ENCODE measurements at places on chromosomes 6 and 20.
A peak's percentile ranks its signal among the peaks of the same experiment; 100 is the strongest.

GRCh38 chr6:17552861-17553260, 47.2 kb upstream of the FAM8A1 start:
- no peak for DNase-seq

- no peak for DNase-seq
Measured at GRCh38 chr6:40541556-40542174, 45.5 kb downstream of the LRFN2 start.

GRCh38 chr6:90818163-90818562, 231.3 kb upstream of the MAP3K7 start:
- no peak for DNase-seq

- peak; percentile 33 for DNase-seq
Measured at GRCh38 chr20:63461104-63461763, 11.2 kb downstream of the KCNQ2 start.

DNA sequence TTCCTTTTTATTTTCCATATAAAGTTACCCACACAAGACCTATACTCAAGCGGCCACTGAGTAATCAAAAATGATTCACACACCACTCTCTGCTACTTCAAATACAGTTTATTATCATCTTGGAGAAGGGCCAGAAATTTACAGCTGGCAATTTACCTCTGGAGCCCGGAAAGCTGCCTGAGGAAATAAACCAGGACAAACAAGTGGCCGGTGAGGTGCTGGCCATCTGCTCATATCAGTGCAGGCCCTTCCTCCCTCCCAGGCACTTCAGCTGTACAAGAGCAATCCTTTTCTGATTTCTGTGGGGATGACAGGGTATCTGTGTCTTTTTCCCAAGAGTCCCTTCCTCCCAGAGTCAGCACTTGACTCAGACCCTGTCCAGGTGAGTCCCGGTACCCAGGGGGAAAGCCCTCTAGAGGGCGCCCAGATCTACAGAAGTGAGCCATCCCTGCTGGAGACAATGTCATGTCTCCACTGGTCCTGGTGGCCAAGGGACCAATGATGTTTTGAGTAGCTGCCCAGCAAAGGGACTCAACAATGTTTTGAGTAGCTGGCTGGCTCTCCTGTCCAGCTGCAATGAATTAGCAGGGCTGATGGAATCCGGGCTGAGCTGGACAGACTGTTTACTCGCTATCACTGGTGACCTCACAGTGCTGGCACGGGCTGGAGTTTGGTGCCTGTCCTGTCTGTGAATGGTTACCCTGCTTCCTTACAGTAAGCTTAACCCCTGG, 23.6 kb downstream of the LRP11 start:
- peak; percentile 79 for DNase-seq

DNA sequence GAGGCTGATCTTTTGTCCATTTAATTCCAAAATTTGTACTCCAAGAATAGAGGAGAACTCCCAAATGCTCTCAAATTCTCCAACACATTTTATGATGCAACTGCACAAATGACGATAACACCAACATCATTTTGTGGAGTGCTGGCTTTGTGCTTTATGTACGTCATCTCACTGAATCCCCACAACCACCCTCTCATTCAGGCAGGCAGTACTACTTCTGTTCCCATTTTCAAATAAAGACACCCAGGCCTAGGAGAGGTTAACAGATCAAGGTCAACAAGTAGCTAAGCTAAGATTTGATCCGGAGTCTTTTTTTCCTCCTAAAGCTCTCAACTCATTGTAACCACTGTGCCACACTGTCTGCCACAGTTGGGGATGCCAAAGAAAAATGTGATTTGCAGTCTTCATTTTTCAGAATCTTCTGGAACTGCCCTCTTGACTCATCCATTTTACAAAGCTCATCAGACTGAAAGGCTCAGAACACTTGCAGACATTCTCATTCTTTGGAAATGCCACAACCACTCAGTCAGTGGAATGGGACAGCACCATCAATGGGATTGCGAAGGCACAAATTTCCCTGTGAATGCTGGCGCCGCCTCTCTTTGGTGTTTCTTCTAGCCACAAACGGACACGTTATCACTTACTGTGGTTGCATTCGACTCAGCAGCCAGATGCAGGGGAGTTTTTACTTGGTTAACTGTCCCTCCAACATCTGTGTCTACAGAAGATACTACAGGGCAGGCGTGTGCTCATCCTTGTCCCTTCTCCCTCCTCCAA, 184.4 kb downstream of the GJA10 start:
- peak; percentile 87 for DNase-seq

GRCh38 chr20:21229163-21229562, 74.0 kb upstream of the XRN2 start:
- DNase-seq, result no peak

DNA sequence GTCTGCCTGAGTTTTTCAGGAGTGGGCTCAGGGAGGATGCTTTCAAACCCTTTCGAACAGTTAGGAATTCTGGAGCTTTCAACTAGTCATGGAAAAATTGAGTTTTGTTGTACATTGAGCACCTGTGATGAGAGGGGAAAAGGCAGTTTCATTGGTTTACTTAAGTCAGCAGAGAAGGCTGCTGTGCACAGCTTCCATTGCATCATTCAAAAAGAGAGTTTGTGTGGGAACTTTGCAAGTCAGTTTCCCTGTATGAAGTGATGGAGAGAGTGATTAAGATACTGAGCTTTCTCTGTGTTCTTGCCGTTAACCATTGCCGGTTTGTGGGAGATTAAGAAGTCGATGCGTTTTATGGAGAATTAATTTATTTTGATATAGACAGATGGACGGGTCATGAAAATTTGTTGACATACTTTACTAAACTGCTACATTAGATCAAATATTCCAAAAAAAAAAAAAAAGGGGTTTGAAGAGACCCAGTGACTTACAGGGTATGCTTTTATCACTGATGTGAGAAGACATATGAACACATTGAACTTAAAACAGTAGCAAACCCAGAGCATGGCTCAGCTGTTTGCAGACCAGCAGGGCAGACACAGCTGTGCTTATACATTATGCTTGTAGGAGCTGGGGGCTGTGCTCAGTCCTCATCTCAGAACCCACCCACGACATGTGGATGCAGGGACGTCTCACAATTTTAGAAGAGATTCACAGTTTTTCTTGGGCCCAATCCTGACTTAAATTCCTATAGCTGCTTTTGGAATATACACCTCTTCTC, 234.1 kb downstream of the SOX4 start:
- DNase-seq, result peak; percentile 12

DNA sequence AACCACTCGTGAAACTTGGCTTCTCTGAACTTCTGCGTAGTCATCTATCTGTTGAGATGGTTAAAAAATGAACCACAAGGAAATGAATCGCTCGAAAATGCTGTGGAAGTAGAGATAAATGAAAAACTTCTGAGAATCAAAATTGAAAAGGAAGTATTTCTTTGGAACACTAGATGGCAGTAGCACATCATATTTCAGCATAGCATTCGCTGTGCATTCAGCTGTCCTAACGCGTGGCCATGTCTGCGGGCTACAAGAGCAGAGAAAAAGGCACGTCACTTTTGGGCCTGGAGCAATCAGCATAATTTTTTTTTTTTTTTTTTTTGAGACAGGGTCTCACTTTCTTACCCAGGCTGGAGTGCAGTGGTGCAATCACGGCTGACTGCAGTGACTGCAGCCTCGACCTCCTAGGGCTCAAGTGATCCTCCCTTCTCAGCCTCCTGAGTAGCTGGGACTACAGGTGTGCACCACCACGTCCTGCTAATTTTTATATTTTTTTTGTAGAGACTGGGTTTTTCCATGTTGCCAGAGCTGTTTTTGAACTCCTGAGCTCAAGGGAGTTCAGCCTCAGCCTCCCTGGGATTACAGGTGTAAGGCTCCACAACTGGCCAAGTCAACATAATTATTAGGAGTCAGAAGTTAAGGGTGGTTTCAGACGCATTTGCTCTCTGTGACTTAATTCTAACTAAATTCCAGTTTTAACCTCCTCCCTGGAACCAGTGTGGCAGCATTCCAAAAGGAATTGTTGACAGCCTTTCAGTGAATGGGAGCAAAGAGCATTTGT, 8.8 kb upstream of the PERP start:
- peak; percentile 68 for DNase-seq

DNA sequence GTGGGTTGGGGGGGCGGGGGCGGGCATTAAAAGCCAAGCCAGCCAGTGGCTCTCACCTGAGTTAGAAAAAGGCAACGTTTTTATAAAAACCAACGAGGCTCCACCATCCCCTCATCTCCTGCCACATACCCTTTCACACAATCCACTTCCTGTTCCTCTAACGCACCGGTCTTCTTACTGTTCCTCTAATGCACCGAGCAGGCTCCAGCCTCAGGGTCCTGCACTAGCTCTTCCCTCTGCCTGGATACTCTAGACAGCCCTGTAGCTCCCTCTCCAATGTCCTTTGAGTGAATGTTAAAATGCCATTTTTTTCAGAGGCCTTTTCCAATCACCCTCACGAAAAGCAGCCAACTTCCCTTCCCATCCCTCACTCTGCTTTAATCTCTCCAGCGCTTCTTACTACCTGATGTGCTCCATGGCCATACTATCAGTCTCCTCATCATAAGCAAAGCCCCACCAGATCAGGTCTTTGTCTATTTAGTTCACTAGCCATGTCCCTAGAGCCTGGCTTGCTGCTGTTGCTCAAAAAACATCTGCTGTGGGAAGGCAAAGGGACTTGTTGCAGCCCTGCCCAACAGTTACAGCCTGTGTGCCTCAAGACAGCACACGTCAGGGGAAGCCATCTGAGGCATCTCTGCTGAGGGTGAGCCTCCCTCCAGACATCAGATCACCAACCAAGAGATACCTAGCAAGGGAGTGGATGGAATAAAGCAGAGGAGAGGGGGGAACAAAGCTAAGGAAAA, 3.9 kb downstream of the FKBP1A start:
- DNase-seq, result peak; percentile 30

- no peak for DNase-seq
Measured at GRCh38 chr6:5276581-5276980, 15.3 kb downstream of the FARS2 start.

- no peak for DNase-seq
Measured at GRCh38 chr6:92979281-92979680, 440.1 kb downstream of the EPHA7 start.

- no peak for DNase-seq
Measured at GRCh38 chr6:164124473-164124872, 710.0 kb downstream of the QKI start.

GRCh38 chr20:8800089-8800488, 268.8 kb upstream of the PLCB4 start:
- DNase-seq, result no peak

GRCh38 chr20:642398-643174, 10.4 kb downstream of the SRXN1 start:
- no peak for DNase-seq

DNA sequence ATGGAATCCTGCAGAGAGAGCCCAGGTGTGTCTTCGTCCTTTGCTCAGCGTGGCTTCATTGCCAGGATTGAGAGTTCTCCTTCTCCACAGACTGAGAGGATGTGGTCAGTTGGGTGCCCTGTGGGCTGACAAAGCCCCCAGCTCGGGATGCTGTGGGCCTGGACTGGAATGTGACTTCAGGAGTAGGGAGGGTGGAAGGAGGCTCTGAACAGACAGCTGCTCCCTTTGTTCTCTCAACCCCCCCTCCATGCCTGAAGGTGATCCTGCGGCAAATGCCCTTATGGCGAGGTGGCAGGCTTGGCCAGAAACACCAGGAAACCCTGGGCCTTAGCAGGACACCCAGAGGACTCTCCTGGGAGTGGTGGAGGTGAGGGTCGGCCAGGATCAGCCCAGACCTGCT, 1.8 kb upstream of the CST5 start:
- no peak for DNase-seq

DNA sequence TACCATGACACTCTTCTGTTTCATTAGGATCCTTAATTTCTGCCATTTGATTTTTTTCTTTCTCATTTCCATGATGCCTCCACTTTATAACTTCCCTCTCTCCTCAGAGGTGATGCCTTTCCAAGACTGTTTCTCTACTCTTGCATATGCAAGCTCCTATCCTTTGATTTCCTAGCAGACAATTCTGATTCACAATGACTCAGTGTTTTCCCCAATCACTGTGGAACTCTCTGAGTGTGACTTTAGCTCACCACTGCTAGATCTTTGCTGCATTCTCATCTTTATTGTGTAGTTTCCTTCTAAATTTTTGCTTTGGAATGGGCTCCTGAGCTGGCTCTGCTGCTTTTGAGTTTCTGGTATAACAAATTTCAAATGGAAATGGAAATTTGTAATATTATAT, 184.9 kb downstream of the TINAG start:
- DNase-seq, result no peak

GRCh38 chr6:150191809-150192208, 49.0 kb downstream of the PPP1R14C start:
- no peak for DNase-seq

GRCh38 chr20:15863735-15864134, 709.5 kb downstream of the KIF16B start:
- DNase-seq, result no peak

GRCh38 chr6:65557224-65557623, 149.8 kb downstream of the EYS start:
- DNase-seq, result no peak

DNA sequence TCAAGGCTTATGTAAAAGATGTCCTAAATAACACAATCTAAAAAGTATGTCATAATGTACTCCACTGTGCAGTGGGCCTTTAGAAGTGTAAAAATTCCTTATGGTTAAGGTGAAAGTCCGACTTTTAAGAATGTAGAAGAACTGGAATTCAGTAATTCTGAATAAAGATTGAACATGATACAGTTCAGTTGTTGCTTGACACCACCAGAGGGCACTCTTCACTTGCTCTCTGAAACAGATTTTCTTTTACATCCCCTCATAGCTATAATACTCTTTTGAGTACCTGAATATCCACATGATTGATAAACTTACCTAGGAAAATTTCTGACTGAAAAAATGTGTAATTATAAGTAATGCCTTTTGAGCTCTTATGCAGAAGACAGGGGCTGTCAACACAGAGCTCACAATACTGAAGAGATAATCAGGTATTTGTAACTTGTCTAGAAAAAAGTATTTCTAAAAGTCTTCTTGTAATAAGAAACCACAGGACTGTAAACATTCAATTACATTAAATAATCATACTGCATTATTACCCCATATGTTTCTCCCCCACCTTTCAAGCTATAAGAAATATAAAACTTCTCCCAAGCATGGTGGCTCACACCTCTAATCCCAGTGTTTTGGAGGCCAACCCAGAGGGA, 92.1 kb downstream of the POPDC3 start:
- peak; percentile 49 for DNase-seq

- DNase-seq, result peak; percentile 48
Measured at GRCh38 chr6:356828-357251, 34.7 kb upstream of the IRF4 start.

DNA sequence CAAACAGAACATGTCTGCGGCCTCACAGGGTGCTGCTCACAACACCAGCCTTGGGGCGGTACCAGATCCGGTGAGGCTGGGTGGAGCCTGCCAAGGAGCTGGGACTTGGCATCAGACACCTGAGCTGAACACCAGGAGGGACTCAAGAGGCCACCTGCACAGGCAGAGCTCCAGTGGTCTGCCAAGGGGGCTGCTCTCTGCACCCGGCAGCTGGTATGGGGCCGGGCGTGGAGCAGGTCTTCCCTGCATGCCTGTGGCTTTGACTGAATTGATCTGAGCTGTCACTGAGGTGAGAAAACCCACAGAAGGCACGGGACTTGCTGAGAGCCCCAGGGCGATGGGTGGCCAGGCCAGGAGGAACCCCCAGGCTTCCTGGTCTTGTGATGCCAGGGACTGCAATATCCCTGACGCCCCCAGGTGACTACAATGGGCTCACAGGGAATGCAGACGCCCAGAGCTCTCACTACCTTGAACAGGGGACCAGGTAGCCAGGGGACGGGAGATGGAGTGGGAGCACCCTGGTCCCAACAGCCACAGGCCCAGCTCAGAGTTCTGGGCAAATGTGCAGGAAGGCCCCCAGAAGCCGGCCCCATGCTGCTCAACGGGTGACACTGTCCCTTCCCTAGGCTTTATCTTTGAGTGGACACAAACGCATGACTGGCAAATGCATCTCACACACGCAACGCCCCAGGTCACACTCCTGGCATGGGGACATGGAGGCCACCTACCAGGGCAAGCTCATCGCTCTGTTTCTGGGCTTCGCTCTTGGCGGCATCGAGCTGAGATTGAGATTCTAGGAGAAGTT, 48.2 kb downstream of the DSTN start:
- DNase-seq, result no peak
